ENCODE measurements at places on chromosomes 1 and 21. TPM values are rescaled to one million over a fixed set of nuclear protein-coding genes. Genes with fewer than 3 reads are reported as not detected.

HAO2 gene
- total RNA-seq = 206 TPM

B3GALNT2 gene
- 8.9 TPM for total RNA-seq

GCSAML gene
- total RNA-seq = not detected

SIM2 gene
- not detected for total RNA-seq

PROX1 gene
- 173 TPM for total RNA-seq

OLIG2 gene
- total RNA-seq = not detected

CDA gene
- total RNA-seq = 29.7 TPM

VPS26C gene
- 27.7 TPM for total RNA-seq

ANXA9 gene
- total RNA-seq = 9.3 TPM

Measured in left lobe of liver (tissue), 2 donors.